ENCODE measurements at places on chromosomes 6 and 20.

GRCh38 chr20:16476032-16476431, 97.2 kb downstream of the KIF16B start:
- DNase-seq, result peak; percentile 64

- DNase-seq, result no peak
Observed at GRCh38 chr20:20439602-20440190, 71.8 kb downstream of the INSM1 start.

DNA sequence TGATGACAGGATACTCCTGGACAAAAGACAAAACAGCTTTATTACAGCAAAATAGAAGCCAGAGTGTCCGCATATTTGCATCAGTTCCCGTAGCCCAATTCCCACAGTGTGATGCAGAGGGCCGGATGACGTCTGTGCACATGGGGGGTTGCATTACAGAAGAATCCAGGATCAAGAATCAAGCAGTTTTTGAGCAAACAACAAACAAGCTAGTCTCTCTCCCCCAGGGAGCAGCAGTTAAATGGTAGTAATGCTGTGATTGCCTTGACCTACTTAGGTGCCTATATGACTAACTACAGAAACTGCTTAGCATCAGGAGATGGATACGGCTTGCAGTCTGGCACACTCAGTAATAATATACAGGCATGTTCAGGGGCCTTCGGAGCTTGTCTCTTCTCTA, 3.2 kb upstream of the SDHAF4 start:
- no peak for DNase-seq

- peak; percentile 54 for DNase-seq
Observed at GRCh38 chr6:15247500-15248450, 1.9 kb downstream of the JARID2 start.

- DNase-seq, result peak; percentile 86
Observed at GRCh38 chr20:10708351-10709185, 34.8 kb upstream of the JAG1 start.

GRCh38 chr6:169087443-169088041, 166.1 kb downstream of the THBS2 start:
- DNase-seq, result no peak

Data from A549 (cell line).